Cortex of kidney (tissue), 1 donor: ENCODE measurements at places on chromosomes 11 and 22.

GRCh38 chr11:47469361-47470179 is 20.6 kb upstream of the RAPSN start:
- DNase-seq: no peak

DNA sequence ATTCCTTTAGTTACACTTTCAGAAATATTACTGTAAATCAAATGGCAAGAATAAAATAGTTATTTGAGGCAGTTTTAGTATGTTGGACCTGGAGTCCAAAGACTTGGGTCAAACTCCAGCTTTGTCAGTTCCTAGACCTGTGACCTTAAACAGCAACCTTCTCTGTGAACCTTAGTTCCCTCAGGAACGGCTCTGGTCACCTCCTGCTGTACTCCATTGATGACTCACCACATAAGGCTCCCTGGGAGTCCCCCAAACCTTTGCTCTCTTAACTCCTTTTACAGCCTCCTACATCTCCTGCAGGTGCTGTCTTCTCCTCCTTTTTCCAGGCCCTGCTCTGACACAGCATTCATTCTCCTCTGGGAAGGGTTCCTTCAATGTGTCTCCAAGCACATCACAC is 29.1 kb downstream of the LIMK2 start:
- no peak for DNase-seq

GRCh38 chr11:65047581-65048422 is 6.8 kb downstream of the SAC3D1 start:
- no peak for DNase-seq

GRCh38 chr11:65698205-65698604 is 13.8 kb upstream of the KAT5 start:
- no peak for DNase-seq

DNA sequence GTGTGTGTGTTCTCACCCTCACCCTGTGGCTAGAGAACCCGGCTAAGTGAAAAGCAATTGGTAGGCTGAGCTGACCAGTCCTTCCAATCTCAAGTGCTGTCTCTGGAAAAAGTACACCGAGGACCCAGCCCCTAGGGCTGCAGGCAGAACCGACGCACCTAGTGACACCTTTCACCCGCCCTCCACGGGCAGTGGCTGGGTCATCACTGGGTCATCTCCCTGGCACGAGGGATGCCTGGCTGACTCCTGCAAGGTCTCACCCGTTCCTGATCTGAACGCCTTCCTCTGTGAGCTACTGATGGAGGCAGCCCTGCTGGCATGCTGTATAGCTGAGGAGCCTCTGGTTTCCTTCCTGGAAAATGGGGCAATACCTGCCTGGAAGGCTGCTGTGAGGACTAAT is 311.5 kb downstream of the NTM start:
- DNase-seq: no peak

GRCh38 chr22:17431179-17431578 is 61.9 kb downstream of the CECR2 start:
- no peak for DNase-seq

- no peak for DNase-seq
Measured at GRCh38 chr11:60767388-60767811, 10.7 kb downstream of the MS4A15 start.

GRCh38 chr11:126456783-126457542 is 101.5 kb downstream of the ST3GAL4 start:
- no peak for DNase-seq

- DNase-seq: no peak
Measured at GRCh38 chr11:111982019-111982464, 43.2 kb upstream of the DLAT start.

DNA sequence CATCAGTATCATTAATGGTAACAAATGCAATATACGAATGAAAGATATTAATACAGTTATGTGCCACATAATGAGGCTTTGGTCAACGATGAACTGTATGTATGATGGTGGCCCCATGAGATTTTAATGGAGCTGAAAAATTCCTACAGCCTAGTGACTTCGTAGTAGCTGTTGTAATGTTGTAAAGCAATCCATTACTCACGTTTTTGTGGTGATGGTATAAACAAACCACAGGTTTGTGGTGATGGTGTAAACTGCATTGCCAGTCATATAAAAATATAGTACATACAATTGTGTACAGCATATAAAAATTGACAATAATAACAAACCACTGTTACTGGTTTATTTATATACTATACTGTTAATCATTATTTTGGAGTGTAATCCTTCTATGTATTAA is 27.4 kb upstream of the GRIA4 start:
- DNase-seq: no peak

GRCh38 chr11:2574043-2574552 is 125.7 kb downstream of the KCNQ1OT1 start:
- DNase-seq: no peak

- DNase-seq: no peak
Measured at GRCh38 chr22:16965083-16965482, 42.9 kb downstream of the GAB4 start.

DNA sequence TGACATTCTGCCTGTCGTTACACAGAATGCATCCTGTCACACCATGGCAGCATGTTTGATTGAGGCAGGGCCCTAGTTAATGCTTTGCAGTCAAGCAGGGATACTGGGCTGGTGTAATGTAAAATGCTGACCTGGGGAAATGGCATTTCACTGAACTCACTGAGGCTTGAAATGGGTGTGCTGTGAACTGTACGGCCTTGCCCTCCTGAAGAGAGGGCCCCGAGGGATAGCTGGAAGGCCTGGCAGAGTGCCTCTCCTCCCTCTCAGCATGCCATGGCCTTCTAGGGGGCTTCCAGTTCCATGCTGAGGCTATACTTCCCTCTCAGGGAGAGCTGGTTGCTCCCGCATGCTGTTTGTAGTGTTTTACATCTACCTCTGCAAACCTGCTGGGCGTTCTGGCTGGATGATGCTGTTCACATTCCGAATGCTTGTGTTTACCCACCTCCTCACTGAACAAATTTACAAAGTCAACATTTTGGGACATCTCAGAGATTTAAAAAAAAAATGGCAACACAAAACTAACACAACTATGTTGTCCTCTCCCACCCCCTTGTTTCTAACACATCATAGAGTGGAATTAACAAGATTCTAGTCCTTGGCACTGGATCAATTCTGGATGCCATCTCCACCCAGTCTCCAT is 416.7 kb upstream of the CADM1 start:
- DNase-seq: no peak

- no peak for DNase-seq
Measured at GRCh38 chr11:123217897-123218296, 22.8 kb upstream of the CLMP start.

GRCh38 chr22:48370508-48371325 is 1457.0 kb downstream of the BRD1 start:
- DNase-seq: no peak

- DNase-seq: no peak
Measured at GRCh38 chr22:17199003-17199731, 20.1 kb downstream of the ADA2 start.

DNA sequence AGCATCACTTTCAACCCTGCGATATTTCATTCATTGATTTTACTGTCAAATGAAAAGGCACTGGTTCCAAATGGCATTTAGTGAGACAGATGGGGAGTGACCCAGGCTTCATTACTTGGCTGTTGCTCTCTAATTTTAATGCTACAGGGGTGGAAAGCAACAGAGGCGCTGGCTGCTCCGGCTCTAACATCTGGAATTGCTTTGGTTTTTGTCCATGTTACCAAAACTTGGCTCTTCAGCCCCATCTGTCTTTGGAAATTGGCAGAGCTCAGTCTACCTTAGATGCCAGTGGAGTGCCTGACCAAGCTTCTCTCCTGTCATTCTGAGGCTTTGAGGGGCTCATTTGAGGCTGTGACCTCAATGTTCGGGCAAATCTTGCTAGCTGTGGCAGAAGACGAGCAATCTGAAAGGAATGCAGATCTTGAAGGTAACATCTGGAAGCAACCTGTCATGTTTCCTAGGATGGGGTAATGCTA is 409.5 kb upstream of the SYN3 start:
- DNase-seq: no peak

- DNase-seq: no peak
Measured at GRCh38 chr11:118714816-118715215, 35.4 kb upstream of the TREH start.

DNA sequence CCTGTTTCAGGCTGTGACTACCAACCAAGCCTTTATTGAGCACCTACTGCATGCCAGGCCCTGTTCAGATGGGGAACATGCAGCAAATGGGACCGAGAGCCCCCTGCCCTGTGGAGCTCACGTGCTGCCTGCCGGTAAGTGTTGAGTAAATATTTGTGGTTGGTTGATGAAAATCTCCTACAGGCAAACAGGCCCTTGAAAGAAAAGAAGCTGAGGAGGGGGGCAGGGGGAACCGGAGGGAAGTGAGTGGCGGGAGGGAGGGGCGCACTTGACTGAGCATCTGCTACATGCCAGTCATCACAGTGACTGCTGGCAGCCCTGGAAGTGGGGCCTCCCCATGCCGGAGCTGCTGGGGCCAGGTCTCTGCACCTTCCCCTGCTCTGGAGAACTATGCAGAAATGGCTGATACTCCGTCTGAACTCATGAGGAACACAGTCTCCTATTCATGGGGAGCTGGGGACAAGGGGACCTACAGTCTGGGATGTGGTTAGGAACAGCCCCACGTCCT is 34.2 kb downstream of the MACROD1 start:
- no peak for DNase-seq

DNA sequence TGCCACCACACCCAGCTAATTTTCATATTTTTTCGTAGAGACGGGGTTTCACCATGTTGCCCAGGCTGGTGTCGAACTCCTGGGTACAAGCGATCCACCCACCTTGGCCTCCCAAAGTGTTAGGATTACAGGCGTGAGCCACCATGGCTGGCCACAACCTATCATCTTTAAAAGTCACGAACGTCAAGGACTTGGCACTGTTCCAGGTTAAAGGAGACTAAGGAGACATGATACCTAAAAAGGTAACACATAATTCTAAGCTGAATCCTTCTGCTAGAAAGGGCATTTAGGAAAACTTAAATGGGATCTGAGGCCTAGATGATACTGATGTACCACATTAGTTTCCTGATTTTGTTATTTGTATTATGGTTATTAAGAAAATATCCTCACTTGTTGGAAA is 43.3 kb upstream of the SYT9 start:
- DNase-seq: no peak

GRCh38 chr22:31628362-31628761 is 33.7 kb downstream of the PISD start:
- no peak for DNase-seq
